CD4-positive, alpha-beta T cell treated with Interleukin-21 for 1 hour (primary cell): ENCODE measurements at places on chromosomes 3 and 15.

DNA sequence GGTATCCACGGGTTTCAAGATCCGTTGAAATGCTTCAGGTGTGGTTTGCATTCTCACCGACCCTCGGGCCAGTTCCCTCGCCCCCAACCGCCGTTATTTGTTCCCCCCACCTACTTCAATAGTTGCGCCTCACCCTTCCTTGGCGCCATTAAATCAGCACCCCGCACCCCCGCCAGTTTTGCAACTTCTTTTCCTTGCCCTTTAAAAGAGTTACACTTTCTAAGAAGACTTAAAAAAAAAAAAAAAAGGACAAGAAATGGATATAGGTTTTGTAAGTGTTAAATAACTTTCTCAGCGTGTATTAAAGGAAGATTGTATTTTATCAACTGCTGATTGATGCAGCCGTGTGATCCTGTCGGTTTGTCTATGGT lies 87.2 kb downstream of the NR2F2 start:
- no peak for DNase-seq

- DNase-seq = no peak
Measured at GRCh38 chr3:69751074-69751476, 11.8 kb downstream of the MITF start.

- DNase-seq = no peak
Measured at GRCh38 chr15:45441686-45442085, 63.3 kb upstream of the GATM start.

DNA sequence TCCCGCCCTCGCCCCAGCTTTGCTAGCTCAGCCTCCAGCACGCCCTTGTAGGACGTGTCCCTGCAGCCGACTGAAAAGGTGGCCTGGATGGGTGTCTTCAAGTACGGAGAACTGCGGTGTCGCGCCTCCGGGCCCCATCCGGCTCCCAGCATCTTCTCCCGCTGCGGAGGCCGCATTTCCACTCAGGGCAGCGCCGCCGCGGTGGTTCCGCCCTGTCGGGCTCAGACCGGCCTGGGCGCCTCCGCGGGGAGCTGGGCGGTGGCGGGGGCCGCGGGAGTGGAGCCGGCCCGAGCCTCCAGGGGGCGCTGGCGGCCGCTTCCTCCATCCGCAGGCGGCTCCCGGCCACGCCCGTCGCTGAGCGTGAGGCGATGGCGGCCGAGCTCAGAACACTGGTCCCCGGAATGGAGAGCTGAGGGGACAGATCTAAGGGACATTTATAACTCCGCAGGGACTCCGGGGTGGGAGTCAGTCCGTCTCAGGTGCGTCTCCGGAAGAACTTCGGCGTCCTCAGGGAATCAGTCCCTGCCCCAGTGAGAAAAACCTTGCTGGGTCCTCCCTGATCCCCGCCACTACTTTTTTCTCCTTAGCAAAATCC lies 13.6 kb upstream of the SMCO1 start:
- peak; percentile 73 for DNase-seq

- peak; percentile 33 for DNase-seq
Measured at GRCh38 chr3:18499301-18499700, 74.2 kb upstream of the SATB1 start.
